ENCODE measurements at places on chromosomes 1 and 21. TPM values are rescaled to one million over a fixed set of nuclear protein-coding genes. Genes with fewer than 3 reads are reported as not detected.
A peak's percentile ranks its signal among the peaks of the same experiment; 100 is the strongest.

DNA sequence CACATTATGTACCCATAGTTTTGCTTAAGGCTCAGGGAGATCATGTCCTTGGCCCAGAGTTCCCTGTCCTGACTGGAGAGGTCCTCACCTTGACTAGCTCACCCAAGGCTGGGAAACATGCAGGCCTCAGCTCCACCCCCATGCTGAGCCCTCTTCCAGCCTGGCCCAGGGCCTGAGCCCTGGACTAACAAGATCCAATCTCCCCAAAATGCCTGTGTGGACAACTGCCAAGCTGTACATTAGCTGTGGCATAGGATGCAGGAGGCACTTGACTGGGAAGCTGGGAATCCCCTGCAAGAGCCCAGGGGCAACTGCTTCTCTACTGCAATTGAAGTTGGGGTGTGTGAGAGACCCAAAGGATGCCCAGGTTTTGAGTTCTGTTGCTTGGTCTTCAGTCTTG lies 2.1 kb downstream of the LINGO4 start:
- no peak for DNase-seq

DNA sequence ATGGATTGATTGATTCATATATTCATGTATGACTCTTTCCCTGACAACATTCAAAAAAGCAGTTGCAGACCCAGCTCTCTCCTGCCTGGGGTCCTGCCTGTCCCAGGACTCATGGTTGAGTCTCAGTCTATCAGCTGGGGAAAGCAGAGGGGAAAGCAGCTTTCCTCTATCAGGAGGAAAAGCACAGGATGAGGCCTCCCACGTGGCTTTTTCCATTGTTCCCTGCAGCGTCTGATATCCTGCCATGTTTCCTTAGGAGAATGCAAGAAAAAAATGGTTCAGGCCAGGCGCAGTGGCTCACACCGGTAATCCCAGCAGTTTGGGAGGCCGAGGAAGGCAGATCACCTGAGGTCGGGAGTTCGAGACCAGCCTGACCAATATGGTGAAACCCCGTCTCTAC lies 133.0 kb upstream of the VAMP3 start:
- DNase-seq: no peak

- no peak for DNase-seq
These were observed 58.5 kb downstream of the SH3BGR start for GRCh38 chr21:39510240-39510639.

DNA sequence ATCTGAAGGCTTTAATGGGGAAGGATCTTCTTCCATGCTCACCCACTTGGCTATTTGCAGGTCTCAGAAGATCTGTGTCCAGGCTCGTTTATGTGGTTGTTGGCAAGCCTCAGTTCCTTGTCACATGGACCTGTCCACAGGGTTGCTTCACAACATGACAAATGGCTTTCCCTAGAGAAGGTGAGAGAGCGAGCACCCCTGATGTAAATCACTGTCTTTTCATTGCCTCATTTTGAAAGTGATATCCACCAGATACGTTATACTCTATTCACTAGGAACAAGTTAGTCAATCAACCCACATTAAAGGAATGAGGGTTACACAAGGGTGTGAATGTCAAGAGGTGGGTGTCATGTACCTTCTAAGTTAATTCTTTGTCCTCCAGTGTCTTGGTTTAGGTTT lies 433.3 kb downstream of the RPS6KC1 start:
- DNase-seq: no peak

- DNase-seq: no peak
These were observed 352.4 kb downstream of the USP25 start for GRCh38 chr21:16082038-16082816.

DNA sequence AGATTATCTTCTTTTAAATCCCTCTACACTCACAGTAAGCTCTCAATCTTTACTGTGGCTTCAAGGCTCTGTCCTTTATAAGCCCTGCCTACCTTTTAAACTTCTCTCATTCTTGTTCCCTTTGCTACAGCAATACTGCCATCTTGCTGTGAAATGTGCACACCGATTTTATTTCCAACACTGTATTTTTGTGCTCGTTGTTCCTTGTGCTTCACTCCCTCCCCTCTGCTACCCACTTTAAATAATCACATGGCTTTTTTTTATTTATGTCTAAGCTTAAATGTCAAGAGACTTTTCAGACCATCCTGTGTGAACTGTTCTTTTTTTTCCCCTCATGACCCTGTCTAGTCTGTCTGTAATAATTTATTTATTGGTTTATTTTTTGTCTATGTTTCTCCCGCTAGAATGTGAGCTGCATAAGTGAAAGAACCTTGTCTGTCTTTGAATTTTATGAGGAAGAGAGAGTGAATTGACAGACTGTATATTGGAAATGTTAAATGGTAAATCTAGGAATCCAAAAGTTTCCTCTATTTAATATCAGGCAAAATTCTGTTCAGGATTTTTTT lies 45.7 kb downstream of the ABCD3 start:
- DNase-seq: no peak

GRCh38 chr1:150021191-150021694 lies 10.7 kb upstream of the OTUD7B start:
- DNase-seq: no peak

DNA sequence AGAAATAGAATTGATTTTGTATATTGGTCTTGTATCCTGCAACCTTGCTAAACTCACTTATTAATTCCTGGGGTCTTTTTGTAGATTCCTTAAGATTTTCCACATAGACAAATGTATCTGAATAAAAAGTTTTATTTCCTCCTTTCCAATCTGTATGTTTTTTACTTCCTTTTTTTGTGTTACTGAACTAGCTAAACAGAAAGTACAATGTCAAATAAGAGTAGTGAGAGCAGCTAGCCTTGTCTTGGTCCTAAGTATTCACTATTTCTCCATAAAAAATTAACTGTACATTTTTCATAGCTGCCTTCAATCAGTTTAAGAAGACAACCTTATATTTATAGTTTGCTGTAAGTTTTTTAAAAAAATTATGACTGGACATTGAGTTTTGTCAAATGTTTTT lies 74.9 kb downstream of the FASLG start:
- DNase-seq: no peak

DNA sequence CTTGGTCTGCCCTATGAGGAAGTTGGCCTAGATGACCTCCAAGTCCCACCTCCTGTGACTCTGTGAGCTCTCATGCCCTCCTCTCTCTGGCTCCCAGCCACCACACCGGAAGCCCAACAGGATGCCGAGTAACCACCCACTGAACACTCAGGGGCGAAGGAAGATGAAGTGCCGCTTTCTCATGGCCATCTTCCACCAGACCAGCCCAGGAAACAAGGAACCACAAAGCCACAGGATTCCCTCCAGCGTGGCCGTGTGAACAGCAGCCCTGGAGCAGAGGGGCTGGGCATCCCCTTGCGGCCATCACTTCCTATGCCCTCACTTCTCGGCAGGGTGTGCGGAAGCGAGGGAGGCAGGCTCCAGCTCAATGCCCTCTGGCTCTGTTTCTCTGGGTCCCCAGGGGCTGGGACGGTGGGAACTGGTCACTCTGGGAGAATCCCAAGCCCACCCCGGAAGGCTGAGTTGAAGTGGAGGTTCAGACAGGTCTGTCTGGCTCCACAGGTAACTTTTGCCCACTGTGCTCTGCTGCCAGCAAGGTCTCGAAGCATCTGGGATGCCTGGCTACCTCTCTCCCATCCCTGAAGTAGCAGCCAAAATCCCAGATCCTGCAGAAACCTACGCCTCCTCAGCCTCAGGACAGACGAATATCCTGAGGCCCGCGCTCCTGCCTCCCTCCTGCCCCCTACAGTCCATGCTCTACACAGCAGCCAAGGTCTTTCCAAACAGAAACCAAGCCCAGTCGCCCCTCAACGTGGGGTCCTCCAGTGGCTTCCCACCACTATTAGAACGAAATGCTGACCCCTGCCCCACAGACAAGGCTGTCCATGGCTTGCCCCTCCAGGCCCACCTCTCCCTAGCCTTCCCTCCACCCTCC lies 44.2 kb upstream of the ECE1 start:
- DNase-seq: peak; percentile 68

GRCh38 chr1:89965193-89965768 lies 29.6 kb upstream of the ZNF326 start:
- no peak for DNase-seq

DNA sequence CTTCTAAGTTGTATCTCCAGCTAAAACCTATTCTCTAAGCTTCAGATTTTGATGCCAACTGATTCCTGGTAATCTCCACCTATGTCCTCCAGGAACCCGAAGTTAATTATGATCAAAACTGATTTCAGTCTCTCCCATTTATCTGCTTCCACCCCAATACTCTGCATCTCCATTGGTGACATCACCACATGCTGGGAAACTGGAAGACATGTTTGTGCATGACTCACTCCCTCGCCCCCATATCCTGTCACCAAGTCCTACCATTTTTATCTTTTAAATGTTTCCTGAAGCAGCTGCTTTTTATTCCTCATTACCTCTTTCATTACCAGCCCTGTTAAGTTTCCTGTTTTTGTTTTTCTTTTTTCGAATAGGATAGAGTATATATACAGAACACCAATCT lies 228.5 kb downstream of the LRRC40 start:
- DNase-seq: no peak

DNA sequence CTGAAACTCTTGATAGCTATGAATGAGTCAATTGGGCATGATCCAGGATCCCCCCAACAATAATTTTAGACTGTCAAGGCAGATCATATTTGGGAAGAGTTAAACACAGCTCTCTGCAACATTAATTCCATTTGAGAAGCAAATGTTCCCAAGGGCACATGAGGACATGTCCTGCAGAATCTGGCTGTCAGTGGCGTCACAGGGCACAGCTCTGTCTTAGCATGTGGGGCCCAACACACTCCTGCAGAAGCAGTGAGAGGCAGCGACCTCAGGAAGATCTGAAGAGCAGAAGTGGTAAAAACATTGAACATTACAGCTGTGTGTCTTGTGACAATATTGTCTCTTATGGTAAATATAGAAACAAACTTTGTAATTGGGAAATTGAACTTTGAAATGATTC lies 197.1 kb upstream of the PBX1 start:
- no peak for DNase-seq

DNA sequence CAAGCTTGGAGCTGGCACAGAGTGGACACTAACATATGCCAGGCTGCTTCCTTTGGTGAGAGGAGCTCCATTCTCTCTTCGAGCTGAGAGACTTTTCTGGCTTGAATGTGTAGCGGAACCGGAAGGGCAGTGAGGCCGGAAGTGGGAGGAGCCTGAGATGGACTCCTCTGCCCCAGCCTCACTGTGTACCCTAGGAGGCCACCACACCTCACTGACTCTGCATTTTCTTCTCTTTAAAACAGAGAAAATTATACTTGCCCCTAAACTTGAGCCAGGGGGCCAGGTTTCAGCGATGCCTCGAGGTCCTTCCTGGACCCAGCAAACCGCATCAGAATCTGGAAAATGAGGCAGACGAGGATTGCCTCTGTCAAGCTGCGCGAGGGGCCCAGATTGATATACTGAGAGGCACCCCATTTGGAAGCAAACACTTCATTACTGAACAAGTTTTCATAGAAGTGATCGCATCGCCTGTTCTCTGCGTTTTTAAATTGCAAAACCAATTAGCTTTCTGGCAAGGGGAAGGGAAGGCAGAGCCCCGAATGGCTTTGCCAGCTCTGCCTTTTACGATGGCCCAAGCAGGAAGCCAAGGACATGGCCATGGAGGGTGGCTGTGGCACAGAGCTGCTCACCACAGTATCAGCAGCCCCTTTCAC lies 708.1 kb downstream of the PTPRU start:
- no peak for DNase-seq

OLFM3 gene
- total RNA-seq: not detected

AMY2A gene
- total RNA-seq: 4.7 TPM

TNNI3K gene
- 9.7 TPM for total RNA-seq

CITED4 gene
- total RNA-seq: 55.9 TPM

CNR2 gene
- total RNA-seq: 0.41 TPM

RUNX3 gene
- total RNA-seq: 6.8 TPM

LPAR3 gene
- 2.7 TPM for total RNA-seq

URB2 gene
- 26.9 TPM for total RNA-seq

ARV1 gene
- 12.3 TPM for total RNA-seq

MASP2 gene
- total RNA-seq: not detected

SPRR5 gene
- total RNA-seq: not detected

HCN3 gene
- 1.9 TPM for total RNA-seq

Data from thoracic aorta (tissue), 2 donors.